ENCODE measurements at places on chromosomes 7 and 10. TPM values are rescaled to one million over a fixed set of nuclear protein-coding genes. Genes with fewer than 3 reads are reported as not detected.

PLXNA4 gene
- total RNA-seq = 0.49 TPM

ATOH7 gene
- not detected for total RNA-seq

PAPSS2 gene
- total RNA-seq = 11.4 TPM

GRCh38 chr10:45450866-45451265 is 76.8 kb downstream of the ALOX5 start:
- DNase-seq = no peak

All from esophagus squamous epithelium (tissue), 5 donors.